ENCODE measurements at places on chromosomes 12 and 14.

- no peak for DNase-seq
These were observed 16.3 kb upstream of the HSP90AA1 start for GRCh38 chr14:102103062-102103695.

- no peak for DNase-seq
These were observed 17.8 kb upstream of the OXA1L start for GRCh38 chr14:22748631-22749068.

DNA sequence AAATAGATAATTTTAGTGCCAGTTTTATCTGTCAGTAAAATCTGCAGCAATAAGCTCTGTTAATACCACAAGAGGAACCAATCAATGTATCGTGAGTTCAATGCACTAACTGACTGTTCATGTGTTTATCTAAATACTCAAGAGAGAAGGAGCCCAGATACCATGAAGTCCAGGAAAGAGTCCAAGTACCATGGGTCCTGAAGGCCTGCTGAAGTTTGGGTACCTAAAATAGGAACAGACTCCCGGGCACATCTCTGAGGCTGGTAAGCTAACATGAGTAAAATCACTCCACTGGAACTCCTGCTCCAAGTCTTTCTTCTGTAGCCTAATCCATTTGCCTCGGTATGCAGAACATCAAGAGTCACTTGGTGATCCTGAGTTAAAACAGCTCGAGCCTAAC, 71.1 kb downstream of the PRKD1 start:
- DNase-seq: no peak

DNA sequence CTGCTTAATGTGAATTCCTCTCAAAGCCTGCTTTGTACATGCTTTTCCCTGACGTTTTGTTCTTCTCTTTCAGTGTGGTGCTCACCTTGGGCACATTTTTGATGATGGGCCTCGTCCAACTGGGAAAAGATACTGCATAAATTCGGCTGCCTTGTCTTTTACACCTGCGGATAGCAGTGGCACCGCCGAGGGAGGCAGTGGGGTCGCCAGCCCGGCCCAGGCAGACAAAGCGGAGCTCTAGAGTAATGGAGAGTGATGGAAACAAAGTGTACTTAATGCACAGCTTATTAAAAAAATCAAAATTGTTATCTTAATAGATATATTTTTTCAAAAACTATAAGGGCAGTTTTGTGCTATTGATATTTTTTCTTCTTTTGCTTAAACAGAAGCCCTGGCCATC, 184.6 kb downstream of the MSRB3 start:
- no peak for DNase-seq

DNA sequence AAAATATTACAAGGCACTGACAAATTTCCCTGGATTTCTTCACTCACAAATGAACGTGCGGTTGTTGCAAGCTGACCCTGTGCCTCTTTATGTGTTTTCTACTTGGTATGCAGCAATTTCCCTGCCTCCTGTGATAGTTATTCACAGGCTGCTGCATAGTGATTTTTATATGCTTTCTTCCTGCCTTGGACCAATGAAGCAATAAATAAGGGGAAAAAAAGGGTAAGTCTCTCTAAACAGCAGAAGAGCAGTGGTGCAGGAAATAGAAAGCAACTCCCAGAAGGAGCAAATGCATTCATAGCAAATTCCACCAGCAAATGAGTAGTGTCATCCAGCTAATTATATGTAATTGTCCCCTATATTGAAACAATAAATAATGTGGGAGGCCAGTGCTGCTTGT, 737.9 kb downstream of the GALC start:
- DNase-seq: no peak

DNA sequence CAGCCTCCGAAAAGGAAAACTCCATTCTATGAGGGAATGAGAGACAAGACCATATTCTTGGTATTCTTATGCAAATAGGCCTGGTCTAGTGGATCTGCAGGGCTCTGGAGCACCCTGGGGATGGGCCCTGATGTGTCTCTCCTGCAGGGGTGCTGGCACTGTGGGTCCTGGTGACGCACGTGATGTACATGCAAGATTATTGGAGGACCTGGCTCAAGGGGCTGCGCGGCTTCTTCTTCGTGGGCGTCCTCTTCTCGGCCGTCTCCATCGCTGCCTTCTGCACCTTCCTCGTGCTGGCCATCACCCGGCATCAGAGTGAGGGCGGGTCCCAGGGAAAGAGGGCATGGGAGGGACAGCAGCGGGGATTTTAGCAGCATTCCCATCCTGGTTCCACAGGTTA, 5.8 kb downstream of the SLC48A1 start:
- no peak for DNase-seq

- no peak for DNase-seq
These were observed 82.4 kb downstream of the ARL6IP4 start for GRCh38 chr12:123062681-123063486.
